ENCODE measurements at places on chromosomes 2 and 18.
A peak's percentile ranks its signal among the peaks of the same experiment; 100 is the strongest.

GRCh38 chr2:143458258-143459190 is 329.3 kb downstream of the ARHGAP15 start:
- DNase-seq, result no peak

- no peak for DNase-seq
Observed at GRCh38 chr2:38158378-38159118, 82.6 kb upstream of the CYP1B1 start.

DNA sequence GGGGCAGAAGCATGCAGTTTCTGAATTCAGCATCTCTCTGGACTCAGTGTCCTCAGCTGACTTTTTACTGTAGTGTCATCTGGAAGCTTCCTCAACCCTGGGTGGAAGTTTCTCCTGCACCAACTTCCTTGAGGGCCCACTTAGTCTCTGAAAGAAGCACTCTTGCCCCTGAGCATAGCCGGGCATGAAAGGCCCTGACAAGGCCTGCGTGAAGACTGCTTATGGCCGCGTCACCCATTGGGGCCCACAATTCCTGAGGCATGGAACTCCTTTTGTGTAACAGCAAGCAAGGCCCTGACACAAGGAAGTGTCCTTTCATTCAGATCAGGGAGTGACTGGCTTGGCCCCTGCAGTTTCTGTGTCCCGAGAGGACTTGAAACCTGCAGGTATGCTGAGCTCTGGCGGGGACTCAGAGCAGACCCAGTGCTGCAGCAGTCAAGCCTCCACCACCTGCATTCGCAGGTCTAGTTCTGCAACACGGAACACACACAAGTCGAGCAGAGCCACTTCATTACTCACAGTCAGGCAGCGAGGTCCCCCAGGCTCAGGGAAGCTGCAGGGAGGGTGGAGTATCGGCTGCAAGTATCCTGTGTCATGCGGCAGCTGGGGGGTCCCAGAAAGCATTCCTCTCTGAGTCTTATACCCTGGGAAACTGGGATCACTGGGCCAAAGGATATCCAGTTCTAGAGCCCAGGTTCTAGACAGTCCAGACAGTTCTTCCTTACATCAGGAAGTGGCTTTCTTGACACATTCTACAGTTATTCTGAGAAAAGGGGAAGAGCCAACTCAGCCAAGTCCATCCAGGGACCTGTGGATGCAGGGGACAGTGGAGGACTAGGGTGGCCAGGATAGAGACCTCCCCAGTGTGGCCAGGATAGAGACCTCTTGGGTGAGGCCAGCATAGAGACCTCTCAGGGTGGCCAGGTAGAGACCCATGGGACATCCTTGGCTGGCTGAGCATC is 35.6 kb upstream of the PRLH start:
- DNase-seq, result no peak

GRCh38 chr2:165698444-165698884 is 95.6 kb downstream of the GALNT3 start:
- no peak for DNase-seq

GRCh38 chr2:78681386-78681785 is 344.1 kb upstream of the REG3G start:
- DNase-seq, result no peak

GRCh38 chr2:220466251-220466691 is 838.8 kb downstream of the SLC4A3 start:
- no peak for DNase-seq

DNA sequence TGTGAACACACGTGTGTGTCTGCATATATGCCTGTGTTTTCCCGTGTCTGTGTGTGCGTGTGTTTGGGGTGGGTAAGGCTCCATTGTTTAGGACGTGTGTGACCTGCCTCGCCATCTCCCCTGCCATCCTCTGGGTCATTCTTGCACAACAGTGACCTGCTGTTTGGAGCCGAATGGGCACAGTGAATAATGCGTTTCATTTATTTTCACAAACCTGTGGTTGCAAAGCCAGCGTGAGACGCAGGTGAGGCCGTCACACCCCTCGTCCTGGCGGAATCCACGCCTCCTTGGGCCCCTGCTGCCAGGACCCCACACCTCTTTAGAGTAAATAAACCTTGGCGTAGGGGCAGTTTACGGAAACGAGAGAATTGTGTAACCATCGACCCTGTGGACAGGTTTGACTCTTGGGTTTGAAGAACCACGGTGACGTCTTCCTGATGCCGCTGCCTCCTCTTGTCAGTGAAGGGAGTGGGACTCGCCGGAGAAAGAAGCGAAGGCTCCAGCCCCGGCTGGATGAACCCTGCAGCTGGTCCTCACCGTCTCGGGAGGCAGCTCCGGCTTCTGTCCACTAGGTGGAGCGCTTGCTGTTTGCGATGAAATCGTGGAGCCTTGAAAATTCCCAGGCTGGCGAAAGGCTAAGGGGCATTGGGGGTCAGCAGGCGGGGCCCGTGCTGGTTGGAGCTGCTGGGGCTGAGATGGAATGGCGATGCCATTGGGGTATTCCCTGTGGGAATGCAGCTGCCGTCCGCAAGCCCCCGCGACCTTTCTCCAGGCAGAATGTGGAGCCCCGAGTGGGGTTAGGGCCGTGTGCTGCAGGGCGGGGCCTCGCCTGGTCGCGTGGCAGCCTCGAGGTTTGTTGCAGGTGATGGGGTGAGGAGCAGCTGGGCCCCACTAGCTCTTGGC is 81.1 kb downstream of the RTP5 start:
- peak; percentile 68 for DNase-seq

DNA sequence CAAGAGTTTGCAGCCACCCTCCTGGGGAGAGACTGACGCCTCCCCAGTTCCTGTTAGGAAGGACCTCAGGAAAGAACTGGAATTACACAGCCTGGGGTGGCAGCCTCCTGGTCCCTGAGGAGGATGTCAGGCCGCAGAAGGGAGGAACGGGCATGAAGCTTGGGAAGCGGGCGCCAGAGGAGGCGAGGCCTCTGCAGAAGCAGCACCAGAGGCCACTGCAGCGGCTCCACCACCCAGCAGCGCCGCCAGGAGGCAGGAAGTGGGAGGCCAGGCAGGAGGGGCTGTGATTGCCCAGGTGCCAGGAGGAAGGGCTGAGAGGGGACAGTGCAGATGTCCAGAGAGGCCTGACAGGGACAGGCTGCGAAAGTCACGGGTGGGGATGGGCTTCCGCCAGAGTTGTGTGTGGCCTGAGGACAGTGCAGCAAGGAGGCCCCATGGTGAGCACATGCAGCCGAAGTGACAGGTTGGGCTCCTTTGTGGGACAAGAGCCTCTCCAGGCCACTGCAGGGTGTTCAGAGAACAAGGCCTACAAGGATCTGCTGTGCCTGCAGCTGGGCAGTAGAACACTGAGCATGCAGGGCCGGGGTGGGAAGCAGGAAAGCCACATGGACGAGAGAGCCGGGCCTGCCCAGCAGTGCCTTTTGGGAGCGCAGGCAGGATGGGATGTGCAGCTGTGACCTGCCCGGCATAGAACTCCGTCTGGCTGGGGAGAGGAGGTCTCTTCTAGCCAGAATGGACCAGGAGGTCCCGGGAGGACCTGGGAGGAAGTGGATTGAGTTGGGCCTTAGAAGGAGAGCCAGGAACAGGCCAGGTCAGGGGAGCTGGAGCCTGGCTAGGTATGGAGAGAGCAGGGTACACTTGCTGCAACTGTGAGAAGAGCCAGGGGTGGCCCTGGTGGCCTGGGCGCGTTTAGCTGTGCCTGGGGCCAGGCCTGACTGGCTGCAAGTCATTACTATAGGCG is 39.1 kb upstream of the ALPP start:
- no peak for DNase-seq

- DNase-seq, result no peak
Observed at GRCh38 chr2:191916826-191917225, 69.9 kb upstream of the CAVIN2 start.

- DNase-seq, result no peak
Observed at GRCh38 chr2:47050021-47050760, 104.9 kb downstream of the STPG4 start.

DNA sequence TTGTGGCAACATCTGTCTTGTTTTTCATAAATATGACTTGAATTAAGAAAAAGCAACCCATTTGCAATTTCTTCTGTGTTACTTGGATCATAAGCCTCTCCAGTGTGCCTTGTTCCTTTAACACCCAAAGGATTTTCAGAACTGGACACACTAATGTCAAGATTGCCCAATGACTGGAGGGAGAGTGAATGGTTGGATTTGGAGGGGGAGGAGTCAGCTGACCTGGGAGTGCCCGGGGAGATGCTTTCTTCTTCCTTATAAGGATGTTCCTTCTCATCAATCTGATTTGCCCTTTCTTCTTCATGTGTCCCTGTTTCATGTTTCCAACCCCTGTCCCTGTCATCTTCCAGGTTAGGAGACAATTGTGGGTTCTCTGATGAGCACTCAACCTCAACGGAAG is 48.8 kb downstream of the ALPK2 start:
- DNase-seq, result no peak

DNA sequence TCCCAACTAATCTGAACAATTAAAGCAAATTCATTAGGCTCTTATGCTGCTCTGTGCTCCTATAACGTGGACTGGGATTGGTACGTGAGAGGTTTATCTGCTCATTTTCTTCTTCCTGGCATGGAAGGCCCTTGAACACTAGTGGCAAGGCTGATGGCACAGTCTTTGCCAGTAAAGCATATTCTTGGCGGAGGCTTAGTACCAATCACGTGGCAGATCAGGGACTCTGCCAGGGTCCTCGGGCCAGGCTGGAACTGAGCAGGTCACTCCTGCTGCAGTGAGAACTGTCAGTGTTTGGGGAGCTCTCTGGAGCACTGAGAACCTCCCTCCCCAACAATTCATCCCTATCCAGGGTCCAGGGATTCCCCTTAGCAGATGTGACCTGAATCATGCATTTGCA is 3.7 kb upstream of the ALPK2 start:
- DNase-seq, result no peak

DNA sequence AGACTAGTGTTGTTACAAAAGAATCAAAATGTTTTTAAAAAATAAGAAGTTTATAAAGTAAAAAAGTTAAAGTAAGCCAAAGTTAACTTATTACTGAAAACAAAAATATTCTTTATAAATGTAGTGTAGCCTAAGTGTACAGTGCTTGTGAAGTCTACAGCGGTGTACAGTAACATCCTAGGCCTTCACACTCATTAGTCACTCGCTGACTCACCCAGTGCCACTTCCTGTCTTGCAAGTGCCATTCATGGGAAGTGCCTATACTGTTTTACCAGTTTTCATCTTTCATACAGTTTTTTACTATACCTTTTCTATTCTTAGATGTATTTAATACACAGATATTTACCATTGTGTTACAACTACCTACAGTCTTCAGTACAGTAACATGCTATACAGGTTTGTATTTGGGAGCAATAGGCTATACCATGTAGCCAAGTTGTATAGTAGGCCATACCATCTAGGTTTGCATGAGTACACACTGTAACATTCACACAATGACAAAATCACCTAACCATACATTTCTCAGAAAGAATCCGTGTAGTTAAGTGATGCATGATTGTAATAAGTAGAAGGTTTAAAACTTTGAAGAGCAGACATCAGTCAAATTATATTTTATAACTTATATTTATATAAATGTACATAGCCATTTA is 13.4 kb downstream of the SERPINB7 start:
- peak; percentile 75 for DNase-seq

GRCh38 chr2:23698721-23699579 is 228.0 kb downstream of the ATAD2B start:
- DNase-seq, result no peak

DNA sequence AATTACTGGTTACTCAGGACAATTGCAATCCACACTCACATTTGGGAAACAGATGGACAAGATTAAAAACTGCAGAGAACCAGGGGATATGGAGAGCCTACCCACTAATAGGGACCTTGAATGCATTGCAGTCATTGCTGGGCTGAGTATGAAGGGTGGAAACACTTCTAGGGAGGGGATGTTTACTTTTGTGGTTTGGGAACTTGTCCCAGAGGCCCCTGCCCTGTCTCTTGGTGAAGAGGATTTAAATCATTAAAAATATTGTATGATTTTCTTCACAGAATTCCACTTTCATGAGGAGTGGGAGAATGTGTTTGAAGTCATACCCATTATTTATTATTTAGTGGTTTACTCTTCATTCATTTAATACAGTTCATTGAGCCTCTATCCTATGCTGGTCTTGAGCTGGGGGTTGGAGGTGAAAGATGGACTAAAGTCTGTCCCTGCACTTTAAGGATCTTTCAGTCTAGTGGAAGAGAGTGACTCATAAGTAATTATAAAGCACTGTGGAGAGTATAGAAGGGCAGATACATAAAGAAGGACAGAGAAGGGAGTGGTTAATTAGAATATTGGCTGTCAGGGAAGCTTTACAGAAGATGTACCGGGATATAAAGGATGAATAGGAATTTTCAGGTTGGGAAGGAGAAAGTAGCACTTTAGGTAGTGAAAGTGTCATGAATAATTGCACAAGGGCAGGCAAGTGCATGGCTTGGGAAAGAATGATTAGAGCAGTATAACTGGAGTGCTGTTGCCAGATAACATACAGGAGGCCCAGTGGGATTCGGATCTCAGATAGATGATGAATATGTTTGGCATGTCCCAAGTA is 313.4 kb downstream of the LPIN1 start:
- no peak for DNase-seq

DNA sequence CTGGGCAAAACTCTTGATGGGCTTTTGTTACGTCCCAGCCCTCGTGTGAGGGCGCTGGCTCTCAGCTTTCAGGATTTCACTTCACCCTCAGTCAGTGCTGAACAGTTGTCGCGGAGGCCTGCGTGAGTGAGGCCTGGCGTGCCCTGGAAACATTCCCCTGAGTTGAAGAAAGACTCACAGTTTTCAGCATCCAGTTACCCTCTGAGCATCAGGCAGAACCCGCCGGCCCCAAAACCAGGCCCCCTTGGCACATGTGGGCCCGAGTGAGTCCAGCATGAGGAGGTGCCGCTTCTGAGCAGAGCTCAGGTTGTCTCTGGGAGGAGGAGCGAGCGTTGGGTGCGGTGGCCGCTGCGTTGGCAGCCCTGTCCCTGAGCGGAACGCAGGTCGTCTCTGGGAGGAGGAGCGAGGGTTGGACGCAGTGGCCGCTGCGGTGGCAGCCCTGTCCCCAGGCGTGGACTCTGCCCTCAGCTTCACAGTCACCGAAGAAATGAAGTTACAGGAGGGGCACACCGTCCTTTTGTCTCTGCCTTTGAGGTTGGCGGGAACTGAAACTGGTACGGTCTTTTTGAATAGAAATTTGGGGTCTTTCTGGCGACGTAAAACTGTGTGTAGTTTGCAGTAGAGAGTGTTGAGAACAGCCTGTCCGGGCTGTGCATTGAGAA is at the start of gene NEU4:
NEU4 (plus strand) TSS at position 473 of the 662 bp plus-strand sequence. CDS start 5,292 bp downstream, outside the sequence.
- DNase-seq, result no peak

DNA sequence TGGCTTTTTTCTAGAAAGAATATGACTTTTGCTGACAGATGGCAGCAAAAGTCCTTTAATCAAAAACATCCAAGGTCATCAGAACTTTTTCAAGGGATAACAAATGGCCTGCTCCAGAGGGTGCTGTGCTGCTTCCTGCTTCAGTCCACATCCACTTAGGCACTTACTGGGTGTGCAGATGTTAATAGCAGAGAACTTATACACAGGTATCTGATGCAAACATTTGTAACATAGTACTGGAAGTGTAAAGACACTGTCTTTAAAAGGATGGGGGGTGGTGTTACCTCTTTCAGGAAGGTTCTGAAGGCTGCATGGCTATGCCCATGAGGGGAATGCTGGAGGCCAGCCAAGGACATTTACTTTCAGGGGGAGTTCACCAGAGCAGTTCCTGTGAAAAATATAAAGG is 5.5 kb downstream of the HOXD8 start:
- DNase-seq, result no peak

GRCh38 chr2:6370753-6371551 is 494.8 kb downstream of the CMPK2 start:
- DNase-seq, result no peak
